H54 (cell line): ENCODE measurements at places on chromosomes 1 and 21.

DNA sequence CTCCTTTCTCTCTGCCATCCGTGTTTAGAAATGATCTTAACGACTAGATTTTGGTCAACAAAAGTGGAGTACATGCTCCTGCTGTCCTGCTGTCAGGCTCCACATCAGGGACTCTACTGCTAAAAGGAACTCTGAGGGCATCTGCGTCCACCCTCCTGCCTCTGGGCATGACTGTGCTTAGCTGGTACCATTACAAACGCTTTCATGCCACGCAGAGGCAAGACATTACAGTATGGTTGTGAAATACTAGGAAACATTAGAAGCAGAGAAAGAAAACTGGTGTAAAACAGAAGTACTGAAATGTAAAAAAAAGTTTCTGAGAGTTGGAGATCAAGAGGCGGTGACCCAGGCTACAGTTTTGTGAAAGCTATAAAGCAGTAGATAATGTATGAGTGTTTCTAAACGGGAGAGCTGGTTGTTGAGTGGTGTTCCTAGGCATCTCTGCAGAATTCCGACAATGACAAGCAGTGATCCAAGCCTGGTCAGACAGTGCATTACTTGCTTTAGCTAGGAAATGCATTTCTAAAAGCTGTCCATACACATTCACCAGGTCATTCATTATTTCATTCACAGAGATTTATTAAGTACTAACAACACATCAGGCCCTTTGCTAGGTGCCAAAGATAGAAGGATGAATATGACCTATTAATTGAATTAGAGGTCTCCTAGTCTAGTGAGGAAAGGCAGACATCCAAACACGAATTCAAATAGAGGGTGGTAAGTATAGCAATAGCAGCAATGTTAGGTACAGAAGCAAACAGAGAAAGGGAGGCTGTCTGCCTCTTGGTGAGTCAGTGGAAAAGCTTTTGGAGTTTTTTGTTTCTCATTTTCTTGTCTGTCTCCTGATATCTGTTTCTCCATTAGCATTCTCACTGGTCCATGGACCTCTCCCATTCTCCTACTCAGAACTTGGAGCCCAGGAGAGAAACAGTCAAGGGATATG is 401.9 kb downstream of the LMO4 start:
- no peak for DNase-seq

- DNase-seq = no peak
Observed at GRCh38 chr1:231924180-231924579, 297.6 kb downstream of the DISC1 start.

- DNase-seq = no peak
Observed at GRCh38 chr1:109243860-109244552, 5.3 kb upstream of the CELSR2 start.

- no peak for DNase-seq
Observed at GRCh38 chr1:33082575-33083108, 1.7 kb downstream of the AZIN2 start.

DNA sequence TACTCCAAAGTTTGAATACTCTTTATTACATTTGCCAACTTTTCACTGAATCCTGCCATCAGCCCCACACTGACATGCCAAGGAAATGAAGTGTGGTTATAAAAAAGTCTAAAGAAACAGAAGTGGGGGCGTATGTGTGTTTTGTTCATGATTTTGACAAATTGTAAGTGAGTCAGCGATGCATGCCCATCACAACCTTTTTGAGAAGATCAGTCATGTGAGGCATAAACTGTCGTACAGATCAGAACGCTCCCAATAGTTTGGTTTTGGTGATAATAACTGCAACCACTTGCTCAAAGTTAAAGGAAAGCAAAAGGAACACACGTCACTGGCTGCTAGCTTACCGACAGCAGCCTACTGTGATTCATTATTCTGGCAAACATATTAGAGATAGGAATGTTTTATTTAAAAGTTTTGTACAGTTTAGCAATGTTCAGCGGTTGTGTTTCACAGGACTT is 95.6 kb downstream of the RGS2 start:
- peak; percentile 15 for DNase-seq

GRCh38 chr21:44905728-44906090 is 15.0 kb downstream of the ITGB2 start:
- DNase-seq = no peak

DNA sequence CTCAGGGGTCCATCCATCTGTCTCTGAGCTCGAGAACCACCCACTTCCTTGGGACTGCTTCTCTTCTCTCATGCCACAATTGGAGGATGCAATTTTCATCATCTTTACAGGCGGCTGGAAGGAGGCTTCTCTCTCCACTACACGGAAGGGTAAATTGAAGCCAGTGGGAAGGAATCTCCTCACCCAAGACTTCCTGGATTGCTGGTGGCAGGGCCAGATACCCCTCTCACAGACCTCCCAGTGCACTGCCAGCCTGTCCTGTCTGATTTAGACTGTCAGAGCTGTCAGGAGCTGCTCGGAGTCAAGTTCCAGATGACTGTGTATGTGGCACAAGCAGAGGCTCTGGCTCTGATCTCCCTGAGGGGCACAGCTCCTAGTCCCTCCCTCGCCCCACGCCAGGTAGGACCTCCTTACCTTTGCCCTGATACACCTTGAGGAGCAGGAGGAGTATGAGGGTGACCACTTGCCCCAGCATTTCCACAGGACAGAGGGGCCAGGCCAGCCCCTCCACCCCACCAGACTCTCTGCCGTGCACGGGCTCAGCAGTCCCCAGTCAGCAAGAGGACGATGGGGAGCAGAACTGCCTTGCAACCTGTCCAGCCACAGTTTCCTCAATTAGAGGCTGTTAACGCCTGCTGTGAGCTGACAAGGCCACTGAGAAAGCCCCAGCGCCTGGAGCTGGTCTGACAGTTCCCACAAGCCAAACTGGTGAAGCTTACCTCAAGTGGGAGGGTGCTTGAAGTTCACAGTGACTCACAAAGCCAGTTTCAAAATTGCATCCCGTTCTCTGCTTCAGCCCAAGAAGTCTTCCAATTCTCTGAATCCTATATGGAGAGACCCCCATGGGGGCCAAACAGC is at the start of gene CD244:
Gene CD244, minus strand, starts transcription at position 685 of the 858 bp plus-strand sequence. Its CDS starts 210 bp downstream, at position 475.
- DNase-seq = no peak

- DNase-seq = no peak
Observed at GRCh38 chr1:105632342-105633196, 1423.9 kb upstream of the PRMT6 start.

GRCh38 chr1:29392486-29393450 is 156.4 kb downstream of the PTPRU start:
- no peak for DNase-seq

GRCh38 chr1:34901919-34902318 is 27.5 kb downstream of the DLGAP3 start:
- no peak for DNase-seq

GRCh38 chr1:10730985-10731384 is 65.5 kb downstream of the CASZ1 start:
- peak; percentile 66 for DNase-seq

DNA sequence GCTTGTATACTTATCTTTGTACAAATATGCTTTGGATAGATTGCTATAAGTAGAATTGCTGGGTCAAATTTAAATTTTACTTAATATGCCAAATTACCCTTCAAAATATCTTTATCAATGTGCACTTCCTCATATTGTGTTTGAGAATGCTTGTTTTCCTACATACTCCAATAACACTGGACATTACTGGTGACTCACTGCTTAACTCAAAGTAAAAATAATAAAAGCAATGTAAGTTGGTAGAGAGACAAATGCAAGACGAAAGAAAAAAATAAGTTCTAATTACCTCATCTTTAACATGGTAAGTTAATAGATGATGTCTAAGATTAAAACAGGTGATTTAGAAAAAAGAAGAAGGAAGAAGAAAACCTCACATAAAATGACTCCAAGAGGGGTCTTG is 7.9 kb upstream of the SH3GLB1 start:
- no peak for DNase-seq

DNA sequence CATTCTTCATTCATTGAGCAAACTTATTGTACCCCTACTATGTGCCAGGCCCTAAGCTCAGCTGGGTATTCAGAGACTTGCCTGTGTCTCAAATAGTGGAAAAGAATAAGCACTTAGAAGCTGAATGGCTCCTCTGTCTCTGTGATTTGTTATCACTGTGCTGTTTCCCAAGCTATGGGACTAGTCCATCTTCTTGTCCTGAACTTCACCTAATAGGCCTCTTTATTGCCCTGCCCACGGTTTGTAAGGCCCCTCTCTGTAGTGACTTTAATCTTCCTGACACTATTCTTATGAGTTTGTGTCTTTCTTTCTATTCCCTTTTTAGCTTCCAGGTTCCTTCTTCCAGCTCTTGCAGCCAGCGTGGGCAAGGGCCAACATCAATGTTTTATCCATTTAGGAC is 85.4 kb upstream of the LPGAT1 start:
- no peak for DNase-seq

GRCh38 chr21:39934895-39935294 is 67.7 kb downstream of the PCP4 start:
- DNase-seq = no peak

DNA sequence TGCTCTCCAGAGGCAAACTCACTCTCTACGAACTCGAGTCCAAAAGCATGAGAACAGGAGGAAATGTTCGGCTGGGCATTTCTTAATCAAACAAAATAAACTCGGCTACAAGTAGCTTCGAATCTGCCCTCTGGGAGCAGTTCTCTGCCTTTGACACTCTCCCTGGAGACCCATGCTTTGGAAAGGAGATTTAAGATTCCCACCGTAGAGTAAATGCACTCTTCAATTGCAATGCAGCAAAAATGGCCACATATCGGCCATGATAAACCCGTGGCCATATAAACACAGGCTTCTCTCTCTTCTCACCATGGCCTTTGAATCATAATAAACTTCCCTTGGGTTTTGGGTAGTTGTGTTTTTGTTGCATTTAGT is 215.4 kb downstream of the TOMM20 start:
- no peak for DNase-seq

DNA sequence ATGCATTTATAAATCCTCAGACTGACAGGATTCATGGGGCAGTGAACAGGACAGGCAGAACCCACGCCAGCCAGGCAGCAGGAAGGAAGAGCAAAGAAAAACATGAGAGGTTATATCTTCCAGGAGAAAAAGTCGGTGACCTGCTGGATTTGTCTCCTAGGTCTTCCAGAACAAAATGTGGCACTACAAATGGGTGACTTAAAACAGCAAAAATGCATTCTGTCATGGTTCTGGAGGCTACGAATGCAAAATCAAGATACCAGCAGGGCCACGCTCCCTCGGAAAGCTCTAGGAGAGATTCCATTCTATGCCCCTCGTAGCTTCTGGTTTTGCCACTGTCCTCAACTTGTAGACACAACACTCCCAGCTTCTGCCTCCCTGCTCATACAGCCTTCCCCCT is 63.4 kb downstream of the PSMG1 start:
- no peak for DNase-seq

DNA sequence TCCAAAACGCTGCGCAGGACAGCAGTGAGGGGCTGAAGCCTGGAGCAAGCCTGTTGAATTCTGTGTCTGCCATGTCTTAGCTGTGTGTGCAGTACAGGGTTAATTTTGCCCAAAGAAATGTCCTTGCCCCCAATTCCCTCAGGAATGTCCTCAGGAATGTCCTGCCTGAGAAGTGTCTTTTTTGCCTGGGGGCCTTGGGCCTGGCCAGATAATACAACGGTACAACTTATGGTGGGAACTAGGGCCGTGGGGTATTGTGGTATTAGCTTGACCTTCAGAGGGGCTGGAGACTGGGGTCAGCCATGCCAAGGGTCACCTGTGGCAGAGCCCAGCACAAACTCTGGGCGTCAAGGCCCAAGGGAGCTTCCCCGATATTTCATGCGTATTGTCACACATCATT is 107.7 kb downstream of the AJAP1 start:
- no peak for DNase-seq
